Activated CD4-positive, alpha-beta T cell treated with anti-CD3 and anti-CD28 coated beads, Interleukin-2, Interleukin-6, amounts not matched to agents 100 ng/mL and 50 ng/mL, durations not matched to agents 16 hours and 8 hours (primary cell): ENCODE measurements at places on chromosomes 2 and 18.
A peak's percentile ranks its signal among the peaks of the same experiment; 100 is the strongest.

DNA sequence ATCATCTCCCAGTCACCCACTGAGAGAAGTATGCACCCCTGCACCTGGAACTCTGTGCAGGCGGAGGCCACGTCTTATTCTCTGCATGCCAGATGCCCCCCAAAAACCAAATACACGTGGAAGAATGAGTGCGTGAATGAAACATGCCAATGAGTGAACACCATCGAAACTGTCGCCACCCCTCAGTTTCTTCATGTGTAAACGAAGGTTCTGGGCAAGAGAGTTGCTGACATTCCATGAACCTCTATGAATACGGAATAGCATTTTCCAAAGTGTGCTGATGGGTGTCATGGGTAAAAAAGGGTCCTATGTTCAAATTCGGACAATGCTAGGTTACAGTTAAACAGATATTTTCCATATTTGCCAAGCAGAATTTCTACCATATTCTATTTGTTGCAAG, 19.8 kb downstream of the FER1L5 start:
- no peak for DNase-seq

- DNase-seq, result no peak
Observed at GRCh38 chr2:2793925-2794560, 463.0 kb upstream of the MYT1L start.

- DNase-seq, result no peak
Observed at GRCh38 chr2:142112757-142113221, 18.0 kb downstream of the LRP1B start.

DNA sequence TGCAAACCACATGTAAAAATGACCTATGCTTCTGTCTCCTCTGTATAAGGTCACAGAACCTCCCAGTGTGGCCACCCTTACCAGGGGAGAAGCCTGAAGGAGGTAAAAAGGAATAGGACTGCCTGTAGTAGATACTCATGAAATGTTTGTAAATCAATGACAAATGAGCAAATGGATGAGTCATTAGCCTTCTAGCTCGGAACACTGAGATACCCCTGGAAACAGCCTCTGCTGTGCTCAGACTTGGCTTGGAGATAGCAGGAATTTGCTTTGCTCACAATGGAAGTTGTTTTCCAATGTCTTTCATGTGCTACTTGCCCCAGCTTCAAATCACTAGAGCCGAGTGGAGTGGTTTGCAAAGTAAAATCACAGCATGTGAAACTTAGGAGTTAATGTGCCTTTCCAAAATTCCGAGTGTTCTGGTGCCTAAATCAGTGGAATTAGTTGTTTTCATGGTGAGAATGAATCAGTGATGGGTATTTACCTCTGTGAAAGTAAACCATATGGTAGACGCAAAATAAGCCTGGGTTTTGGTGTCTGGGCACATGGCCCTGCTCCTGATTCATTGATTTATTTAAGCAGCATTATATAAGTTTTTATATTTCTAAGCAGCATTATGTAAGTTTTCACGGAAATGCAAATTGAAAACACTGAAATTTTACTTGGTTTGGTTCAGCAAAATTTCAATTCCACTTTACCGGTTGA, 154.0 kb upstream of the MAP3K20 start:
- no peak for DNase-seq

DNA sequence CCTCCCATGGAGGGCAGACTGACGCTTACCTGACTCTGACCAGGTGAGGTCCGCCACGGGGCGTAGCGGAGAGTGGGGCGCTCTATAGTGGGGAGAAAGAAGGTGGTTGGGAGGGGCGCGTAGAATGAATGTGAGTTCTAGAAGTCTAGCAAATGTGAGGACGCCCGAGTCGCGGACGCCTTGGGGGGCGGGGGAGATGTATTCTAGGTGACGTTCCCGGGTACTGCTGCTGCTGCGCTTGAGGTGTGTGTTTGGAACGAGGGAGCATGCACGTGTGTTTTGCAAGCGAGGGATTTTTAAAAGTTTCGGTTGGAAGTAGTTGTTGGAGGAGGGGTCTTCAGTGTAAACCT, 758 bp downstream of the RIF1 start:
- peak; percentile 62 for DNase-seq

DNA sequence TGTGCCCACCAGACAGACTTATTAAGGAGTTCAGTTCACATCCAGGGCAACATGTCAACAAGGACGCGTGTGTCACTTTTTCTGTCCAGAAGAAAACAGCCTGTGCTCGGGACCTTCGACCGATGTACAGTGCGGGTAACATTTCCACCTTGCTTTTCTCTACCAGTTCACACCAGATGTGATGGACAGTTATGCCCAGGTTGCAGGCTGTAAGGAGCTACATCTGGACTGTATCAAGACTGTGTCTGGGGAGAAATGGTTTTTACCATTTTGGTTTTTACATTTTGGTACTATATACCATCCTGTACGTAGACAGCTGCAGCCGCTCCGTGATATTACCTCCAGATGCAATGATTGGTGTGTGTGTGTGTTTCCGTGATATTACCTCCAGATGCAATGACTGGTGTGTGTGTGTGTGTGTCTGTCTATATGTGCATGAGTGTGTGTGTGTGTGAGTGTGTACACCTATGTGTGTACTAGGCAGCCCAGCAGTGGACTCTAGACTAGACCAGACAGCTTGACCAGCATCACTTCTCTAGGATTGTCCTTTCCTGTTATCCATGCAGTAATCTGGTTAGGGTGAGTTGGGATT, 118.0 kb downstream of the COL6A3 start:
- DNase-seq, result no peak

DNA sequence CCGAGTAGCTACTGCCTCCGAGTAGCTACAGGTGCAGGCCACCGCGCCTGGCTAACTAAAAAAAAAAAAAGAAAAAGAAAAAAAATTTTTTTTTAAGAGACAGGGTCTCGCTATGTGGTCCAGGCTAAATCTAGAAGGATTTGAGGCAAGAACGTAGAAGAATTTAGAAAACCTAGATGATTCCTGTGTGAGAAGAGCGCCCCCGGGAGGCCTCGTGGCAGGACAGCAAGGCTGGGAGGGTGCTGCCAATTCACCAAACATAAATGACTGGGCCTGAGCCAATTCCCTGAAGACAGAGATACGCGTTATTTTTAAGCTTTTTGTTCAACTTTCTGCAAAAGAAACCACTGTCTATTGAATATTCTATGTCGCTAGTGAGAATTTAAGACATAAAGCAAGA, 90.1 kb upstream of the TGFA start:
- DNase-seq, result peak; percentile 19

DNA sequence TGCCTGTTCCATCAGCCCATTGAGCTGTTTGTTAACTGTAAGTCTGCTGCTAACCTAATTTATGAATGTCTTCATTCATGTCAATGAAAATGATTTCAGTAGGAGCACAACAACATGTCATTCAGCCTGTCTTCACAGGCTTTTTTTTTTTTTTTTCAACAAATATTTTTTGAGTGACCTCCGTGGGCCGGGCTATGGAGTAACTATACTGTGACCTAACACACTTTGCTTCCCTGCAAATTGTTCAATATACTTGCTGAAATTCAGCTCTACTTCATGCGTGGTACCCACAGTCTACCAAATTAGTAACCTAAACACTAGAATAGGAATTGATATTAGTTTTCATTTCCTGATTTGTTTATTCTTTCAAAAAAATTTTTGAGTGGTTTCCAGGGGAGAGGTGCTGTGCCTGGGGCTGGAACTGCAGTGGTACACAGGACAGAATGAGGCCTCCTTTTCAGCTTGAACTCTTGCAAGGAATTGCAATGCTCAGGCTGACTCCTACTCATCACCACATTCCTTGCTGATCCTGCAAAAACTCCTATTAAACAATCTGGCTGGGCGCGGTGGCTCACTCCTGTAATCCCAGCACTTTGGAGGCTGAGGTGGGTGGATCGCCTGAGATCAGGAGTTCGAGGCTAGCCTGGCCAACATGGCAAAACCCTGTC, 87.1 kb downstream of the CDH20 start:
- no peak for DNase-seq

GRCh38 chr2:10985260-10985659, 73.5 kb downstream of the KCNF1 start:
- DNase-seq, result no peak

GRCh38 chr2:72165792-72166191, 18.1 kb upstream of the CYP26B1 start:
- DNase-seq, result no peak

DNA sequence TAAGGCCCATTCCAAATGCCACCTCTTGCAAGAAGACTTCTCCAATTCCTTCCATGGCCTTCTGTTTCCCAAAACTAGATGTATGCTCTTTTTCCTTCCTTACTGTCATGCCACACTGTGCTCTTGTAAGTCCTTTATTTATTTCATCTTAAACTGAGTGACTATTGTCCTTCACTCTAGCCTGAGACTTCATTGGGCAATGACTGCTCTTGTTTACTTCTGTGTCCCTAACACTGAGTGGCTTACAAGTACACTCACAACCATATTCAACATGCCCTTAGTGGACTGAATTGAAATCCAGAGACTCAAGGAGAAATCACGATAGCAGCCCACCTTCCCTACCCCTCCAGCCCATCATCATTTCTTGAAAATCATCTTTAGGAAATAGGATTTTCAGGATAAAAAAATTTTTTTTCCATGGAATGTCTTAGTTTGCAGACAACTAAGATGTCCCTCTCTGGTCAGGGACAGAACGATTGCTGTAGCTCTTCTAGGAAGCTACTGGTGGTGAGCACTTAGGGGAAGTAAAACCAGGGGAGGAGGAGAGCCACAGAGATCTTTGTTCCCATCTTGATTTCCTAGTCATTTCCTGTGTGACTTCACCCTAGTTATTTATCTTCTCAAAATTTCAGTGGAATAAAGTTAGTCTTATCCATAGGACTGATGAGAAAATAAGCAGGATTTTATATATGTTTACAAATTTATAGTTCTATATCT, 80.7 kb downstream of the CYRIA start:
- DNase-seq, result no peak

- DNase-seq, result no peak
Observed at GRCh38 chr18:50447102-50447741, 72.4 kb downstream of the SKA1 start.

DNA sequence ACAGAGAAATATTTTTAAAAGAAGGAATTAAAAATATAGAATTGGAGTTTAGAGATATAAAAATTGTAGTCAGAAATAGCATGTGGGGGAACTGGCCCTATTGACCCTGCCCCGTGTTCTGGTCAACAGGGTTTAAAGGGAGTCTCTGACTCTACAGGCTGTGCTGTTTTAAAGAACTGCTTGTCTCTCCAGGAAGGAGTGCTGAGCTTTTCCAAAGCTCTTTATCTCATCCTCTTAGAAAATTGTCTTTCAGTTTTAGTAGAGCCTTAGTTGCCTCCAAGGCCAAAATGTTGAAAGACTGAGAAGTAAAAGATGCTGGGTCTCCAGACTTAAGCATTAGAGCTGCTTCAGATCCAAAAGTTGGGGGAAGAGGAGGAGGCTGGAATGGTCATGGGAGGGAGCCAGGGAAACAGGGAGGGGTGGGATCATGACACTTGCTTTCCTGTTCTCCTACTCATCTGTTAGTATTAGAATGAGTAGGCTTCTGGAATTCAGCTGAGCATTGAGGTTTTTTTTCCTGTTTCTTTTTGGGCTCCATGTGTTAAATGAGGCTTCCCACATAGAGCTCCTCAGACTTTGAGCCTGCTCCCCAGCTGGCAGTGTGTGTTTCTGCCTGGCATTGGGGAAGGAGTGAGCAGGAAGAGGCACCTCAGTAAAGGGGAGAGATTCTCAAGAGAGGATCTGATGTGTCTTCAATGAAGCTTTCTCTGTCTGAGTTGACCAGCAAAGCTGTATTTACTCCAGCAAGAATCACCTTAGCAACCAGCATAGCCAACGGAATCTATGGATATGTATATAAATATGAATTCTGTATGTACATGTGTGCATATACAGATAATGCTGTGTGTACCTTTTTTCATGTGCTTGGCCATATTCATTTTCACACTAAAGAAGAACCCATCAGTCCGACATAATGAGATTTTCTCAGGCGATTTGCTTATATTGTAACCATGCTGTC, 186.8 kb upstream of the FBXO11 start:
- DNase-seq, result no peak

DNA sequence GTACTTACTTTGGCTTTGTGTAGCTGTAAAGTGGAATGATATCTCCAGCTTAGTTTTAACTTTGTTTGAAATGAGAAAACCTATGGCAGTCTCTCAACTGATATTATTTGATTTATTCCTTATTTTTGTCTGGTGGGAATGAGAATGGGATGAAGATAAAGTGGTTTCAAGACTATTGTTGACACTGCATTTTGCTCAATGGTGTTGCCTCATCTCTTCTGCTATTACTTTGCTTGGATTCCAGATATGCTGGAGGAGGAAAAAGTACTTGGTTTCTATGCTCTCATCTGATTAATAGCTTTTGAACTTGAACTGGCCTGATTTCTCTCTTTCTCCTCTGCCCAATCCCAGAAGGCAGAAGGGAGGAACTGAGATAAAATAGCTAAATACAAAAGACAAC, 198.2 kb downstream of the CTNNA2 start:
- no peak for DNase-seq

- no peak for DNase-seq
Observed at GRCh38 chr18:11886577-11887110, 21.5 kb downstream of the MPPE1 start.

DNA sequence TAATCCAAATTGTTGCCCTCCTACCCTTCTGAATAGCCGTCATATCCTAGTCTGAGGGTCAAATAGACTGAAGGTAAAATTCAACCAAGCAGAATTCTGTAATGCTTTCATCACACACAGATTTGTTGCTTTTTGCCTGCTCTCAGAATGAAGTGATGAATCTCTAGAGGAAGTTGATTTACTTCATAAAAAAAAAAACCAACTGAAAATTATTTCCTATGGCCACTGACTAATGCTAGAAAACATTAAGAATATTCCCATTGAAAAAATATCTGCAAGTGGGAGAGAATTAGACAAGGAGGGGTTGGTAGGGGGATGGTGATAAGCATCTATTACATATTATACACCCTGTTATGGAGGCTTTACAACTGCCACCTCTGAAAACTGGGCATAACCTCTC, 2.3 kb upstream of the IL1RL2 start:
- DNase-seq, result no peak

- no peak for DNase-seq
Observed at GRCh38 chr2:66700677-66701066, 265.7 kb downstream of the MEIS1 start.

GRCh38 chr2:216777637-216778273, 82.1 kb downstream of the TNP1 start:
- peak; percentile 72 for DNase-seq

DNA sequence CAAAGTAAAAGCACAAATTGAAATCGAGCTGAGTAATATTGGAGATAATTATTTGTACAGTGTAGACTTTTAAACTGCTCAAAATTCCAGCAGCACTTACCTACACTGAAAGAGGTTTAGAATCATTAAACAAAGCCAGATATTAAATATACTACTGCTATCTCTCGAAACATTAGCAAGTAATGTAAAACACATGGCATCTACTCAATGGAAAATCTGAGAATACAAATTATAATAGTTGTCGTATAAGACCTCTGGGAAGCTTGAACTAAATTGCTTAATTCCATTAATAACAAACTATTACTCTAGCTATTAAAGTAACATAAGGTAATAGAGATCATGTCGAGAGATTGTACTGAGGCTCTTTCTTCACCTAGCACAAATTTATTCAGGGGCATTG, 108.9 kb downstream of the KLHL29 start:
- no peak for DNase-seq

- no peak for DNase-seq
Observed at GRCh38 chr2:43163584-43164270, 62.7 kb downstream of the ZFP36L2 start.
